ENCODE measurements at places on chromosomes 11 and 22. TPM values are rescaled to one million over a fixed set of nuclear protein-coding genes. Genes with fewer than 3 reads are reported as not detected.
A peak's percentile ranks its signal among the peaks of the same experiment; 100 is the strongest.

Gene C22orf31
- polyA plus RNA-seq, result not detected

Gene PGA5
- polyA plus RNA-seq, result not detected

Gene OR4D9
- polyA plus RNA-seq, result not detected

Gene LRRN4CL
- not detected for polyA plus RNA-seq

Gene PACS1
- 86.1 TPM for polyA plus RNA-seq

Gene OR8D4
- polyA plus RNA-seq, result not detected

Gene SCGB1D2
- not detected for polyA plus RNA-seq

Gene HPX
- not detected for polyA plus RNA-seq

Gene NUP98
- 49.0 TPM for polyA plus RNA-seq

GRCh38 chr11:1349327-1350041, 40.1 kb upstream of the TOLLIP start:
- H3K27me3 ChIP-seq, result no peaks in the 10 kb centered on the region
- no peak overlapping the region for H3K27ac ChIP-seq
- H3K36me3 ChIP-seq, result no peaks in the 10 kb centered on the region

DNA sequence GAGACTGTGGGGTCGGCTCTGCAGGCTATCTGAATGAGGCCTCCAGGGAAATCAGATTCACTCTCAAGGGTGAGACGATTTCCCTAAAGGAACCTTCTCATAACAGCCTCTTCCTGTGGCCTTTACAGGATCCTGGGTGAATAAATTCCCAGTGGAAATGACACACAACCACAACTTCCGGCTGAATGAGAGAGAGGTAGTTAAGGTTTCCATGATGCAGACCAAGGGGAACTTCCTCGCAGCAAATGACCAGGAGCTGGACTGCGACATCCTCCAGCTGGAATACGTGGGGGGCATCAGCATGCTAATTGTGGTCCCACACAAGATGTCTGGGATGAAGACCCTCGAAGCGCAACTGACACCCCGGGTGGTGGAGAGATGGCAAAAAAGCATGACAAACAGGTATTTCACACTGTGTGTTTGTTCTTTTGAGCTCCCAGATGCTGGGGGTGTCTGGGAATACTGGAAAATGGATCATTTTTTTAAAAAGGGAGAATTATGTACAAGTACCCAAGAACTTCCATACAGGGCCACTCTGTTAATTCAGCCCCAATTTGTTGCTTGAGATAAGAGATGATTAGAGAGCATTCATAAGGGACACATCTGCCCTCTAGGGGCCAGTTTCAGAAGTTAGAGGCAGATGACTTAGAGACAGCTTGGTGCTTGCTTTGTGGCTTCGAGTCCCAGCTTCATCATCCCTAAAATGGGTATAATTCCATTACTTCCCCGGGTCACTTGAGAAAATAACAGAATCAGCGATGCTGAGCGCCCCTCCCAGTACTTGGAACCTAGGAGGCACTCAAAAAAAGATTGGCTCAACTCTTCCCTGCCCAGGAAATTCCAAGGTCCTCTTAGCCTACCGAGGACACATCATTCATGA, 10.2 kb downstream of the SERPIND1 start:
- H3K4me1 ChIP-seq, result no peaks in the 10 kb centered on the region
- H3K27me3 ChIP-seq, result no peaks in the 10 kb centered on the region
- peak; percentile 26 for DNase-seq
- no peak overlapping the region for H3K27ac ChIP-seq
- H3K4me3 ChIP-seq, result no peak overlapping the region

- H3K36me3 ChIP-seq, result no peaks in the 10 kb centered on the region
- H3K4me1 ChIP-seq, result no peaks in the 10 kb centered on the region
- DNase-seq, result no peak
- no peak overlapping the region for H3K4me3 ChIP-seq
These were observed 642.7 kb upstream of the TENM4 start for GRCh38 chr11:80083531-80083951.

- H3K4me3 ChIP-seq, result no peak overlapping the region
- peaks cover 67% of the 10 kb centered on the region for H3K36me3 ChIP-seq
- no peaks in the 10 kb centered on the region for H3K4me1 ChIP-seq
- no peaks in the 10 kb centered on the region for H3K27me3 ChIP-seq
These were observed 28.9 kb downstream of the THOC5 start for GRCh38 chr22:29524442-29525191.

GRCh38 chr11:27209562-27210005, 153.4 kb downstream of the CCDC34 start:
- no peaks in the 10 kb centered on the region for H3K4me1 ChIP-seq
- H3K4me3 ChIP-seq, result no peak overlapping the region
- H3K27ac ChIP-seq, result no peak overlapping the region
- DNase-seq, result no peak
- peaks cover 3% of the 10 kb centered on the region for H3K27me3 ChIP-seq

DNA sequence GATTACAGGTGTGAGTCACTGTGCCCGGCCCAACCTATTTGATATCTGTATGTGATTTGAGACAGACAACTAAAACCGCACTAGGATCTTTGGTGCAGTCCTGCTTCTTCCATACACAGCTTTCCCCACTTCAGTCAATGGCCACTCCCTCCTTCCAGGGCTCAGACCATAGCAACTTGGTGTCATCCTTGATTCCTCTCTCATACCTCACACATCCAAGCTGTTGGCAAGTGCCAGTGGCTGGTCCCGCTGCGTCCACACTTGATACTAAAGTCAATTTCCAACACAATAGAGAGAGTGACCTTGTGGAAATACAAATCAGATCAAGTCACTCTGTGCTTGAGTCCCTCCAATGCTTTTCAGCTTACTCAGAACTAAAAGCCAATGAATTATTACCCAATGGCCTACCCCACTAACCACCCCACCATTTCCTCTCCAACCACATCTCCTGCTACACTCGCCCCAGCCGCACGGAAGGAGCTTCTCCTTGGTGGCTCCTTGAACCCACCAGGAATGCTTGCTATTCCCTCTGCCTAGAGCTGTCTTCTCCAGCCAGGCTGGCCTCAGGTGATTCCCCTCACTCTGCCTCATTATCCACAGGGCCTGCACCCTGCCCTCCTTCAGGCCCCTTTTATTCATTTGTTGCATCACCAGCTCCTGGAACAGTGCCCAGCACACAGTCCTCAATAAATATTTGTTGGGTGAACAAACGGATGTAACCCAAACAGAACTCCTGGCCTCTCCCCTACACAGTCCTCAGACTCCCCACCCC, 12.9 kb downstream of the ABTB2 start:
- H3K4me1 ChIP-seq, result no peaks in the 10 kb centered on the region
- DNase-seq, result no peak
- H3K36me3 ChIP-seq, result no peaks in the 10 kb centered on the region
- H3K27me3 ChIP-seq, result peaks cover 5% of the 10 kb centered on the region
- H3K27ac ChIP-seq, result no peak overlapping the region
- H3K4me3 ChIP-seq, result no peak overlapping the region

- peaks cover 6% of the 10 kb centered on the region for H3K4me1 ChIP-seq
- H3K36me3 ChIP-seq, result no peaks in the 10 kb centered on the region
- no peak overlapping the region for H3K4me3 ChIP-seq
- H3K27me3 ChIP-seq, result peaks cover 7% of the 10 kb centered on the region
- H3K27ac ChIP-seq, result no peak overlapping the region
These were observed 27.2 kb upstream of the TH start for GRCh38 chr11:2198621-2199365.

DNA sequence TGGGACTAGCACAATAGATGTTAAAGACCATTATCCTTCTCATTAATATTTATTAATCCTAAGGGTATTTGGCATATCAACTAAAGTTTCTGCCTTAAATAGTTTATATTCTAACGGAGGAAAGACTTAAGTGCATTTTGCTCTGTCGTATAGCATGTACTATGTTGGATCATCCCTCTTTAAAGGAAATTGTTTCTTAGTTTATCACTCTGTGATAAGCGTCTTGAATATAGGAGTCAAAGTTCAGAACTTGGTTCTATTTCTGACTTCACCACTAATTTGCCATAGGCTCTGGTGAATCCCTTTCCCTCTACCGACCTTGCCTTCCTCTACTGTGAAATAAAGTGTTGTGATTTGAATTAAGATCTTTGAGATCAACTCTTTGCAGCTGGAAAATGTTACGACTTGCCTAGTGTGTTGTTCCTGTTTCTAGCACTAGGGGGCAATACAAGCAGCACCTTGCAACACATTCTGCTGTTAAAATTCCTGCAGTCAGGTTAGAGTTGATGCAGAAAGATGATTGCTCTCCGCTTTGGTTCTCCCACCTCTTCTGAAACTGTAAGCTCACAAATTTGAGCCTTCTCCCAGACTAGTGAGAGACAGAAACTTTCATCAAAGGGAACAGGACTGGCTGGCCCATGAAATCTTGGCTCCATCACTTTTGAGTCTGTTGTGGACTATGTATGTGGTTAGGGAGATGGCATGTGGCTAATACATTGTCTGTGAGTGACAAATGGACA, 27.8 kb upstream of the ZNRF3 start:
- no peaks in the 10 kb centered on the region for H3K36me3 ChIP-seq
- peak; percentile 57 for DNase-seq
- H3K4me1 ChIP-seq, result no peaks in the 10 kb centered on the region
- no peak overlapping the region for H3K4me3 ChIP-seq
- H3K27ac ChIP-seq, result no peak overlapping the region

- no peaks in the 10 kb centered on the region for H3K4me1 ChIP-seq
- DNase-seq, result no peak
- H3K27me3 ChIP-seq, result no peaks in the 10 kb centered on the region
These were observed 17.2 kb upstream of the BSX start for GRCh38 chr11:122998727-122999366.

DNA sequence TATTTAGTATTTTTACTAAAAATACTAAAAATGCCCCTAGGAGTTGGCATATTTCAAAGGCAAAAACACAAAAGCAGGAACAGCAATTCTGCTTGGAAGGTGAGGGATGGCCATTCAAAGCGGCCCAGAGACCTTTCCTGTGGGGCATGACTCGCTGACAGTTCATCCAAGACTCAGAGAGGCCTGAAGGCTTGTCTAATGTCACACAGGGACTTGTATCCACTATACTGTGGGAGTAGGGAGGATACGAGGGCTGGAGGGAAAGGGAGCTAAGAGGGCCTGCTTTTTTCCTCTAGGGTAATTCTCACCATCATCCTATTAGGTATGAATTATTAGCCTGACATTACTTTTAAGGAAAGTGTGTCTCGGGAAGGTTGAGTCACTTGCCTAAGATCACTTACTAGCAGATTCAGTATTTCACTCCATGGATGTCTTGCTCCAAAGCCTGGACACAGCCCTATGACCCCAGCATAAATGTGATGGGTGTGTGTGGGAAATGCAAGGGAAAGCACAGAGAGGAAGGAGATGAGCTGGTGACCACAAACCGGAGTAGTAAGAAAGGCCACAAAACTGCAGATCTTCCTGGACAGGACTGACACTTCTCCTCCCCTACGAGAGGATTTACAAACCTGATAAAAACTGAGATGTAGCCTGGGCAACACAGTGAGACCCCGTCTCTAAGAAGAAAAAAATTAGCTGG, 16.7 kb upstream of the UCP3 start:
- no peak for DNase-seq
- H3K4me1 ChIP-seq, result peaks cover 14% of the 10 kb centered on the region
- H3K36me3 ChIP-seq, result no peaks in the 10 kb centered on the region
- no peaks in the 10 kb centered on the region for H3K27me3 ChIP-seq
- no peak overlapping the region for H3K4me3 ChIP-seq

DNA sequence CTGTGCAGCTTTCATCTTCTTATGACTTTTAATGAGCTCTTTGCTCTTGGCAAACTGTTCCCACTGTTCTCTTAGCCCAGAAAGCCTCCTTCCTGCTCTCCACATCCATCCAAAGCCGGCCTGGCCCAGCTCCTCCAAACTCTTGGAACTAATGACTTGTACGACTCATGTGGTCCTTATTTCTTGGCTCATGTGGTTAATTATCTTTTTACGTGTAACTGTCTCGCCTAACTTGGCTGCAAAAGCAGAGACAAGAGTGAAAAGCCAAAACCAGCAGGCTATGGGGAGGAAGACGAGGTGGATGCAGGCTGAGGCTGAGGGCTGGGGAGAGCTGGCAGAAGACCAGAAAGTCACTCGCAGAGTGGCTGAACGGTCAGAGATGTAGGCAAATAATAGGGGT, 5.5 kb downstream of the CSNK2A3 start:
- H3K4me1 ChIP-seq, result no peaks in the 10 kb centered on the region
- no peaks in the 10 kb centered on the region for H3K36me3 ChIP-seq
- H3K4me3 ChIP-seq, result no peak overlapping the region
- H3K27me3 ChIP-seq, result no peaks in the 10 kb centered on the region

- H3K36me3 ChIP-seq, result no peaks in the 10 kb centered on the region
- no peak overlapping the region for H3K4me3 ChIP-seq
- H3K27ac ChIP-seq, result no peak overlapping the region
- DNase-seq, result no peak
These were observed 66.5 kb downstream of the CCDC34 start for GRCh38 chr11:27296497-27296896.

DNA sequence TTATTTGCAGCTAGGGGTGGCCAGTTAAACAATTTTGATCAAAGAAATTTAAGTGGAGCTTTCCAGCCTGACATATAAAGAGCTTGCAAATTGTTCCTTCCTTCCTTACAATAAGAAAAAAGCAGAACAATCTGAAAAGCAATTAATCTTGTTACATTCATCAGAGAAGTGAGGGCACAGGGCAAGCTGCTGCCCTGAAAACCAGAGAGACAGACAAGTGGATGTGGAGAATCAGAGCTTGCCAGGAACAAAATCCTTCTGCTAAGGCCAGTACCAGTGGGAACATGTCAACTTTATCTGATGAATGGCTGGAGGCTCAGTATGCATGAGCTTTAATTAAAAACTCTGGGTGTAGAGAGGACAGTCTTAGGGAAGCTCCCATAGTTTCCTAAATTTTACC, 8.8 kb downstream of the CCDC179 start:
- no peak for DNase-seq
- H3K4me3 ChIP-seq, result no peak overlapping the region
- H3K36me3 ChIP-seq, result no peaks in the 10 kb centered on the region

DNA sequence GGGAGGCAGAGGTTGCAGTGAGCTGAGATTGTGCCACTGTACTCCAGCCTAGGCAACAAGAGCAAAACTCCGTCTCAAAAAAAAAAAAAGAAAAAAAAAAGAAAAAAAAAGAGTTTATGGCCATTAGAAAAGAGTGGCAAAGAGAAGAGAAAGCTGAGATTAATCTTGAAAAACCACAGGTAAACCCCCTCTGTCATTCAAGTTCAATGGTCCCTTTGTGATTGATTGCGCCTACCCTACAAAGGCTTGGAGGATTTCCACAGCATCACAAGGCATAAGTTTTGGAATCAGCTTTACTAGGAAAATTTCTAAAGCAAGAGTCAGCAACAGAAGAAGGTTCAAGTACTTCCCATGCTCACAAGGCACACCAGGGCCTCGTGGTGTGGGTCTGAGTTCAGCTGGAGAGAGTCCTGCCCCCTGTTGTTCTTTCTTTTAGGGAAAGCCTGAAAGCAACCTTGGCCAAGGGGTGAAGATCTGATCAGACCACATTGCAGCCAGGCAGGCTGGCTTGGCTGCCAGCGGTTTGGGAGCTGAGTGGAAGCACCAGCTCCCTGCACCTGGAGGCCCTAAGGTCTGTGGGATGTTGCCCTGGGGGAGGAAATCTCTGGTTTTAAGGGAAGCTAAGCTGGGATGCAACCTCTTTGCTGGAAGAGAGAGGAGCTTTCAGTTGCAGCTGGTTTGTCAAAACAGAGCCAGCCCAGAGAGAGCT, 41.8 kb downstream of the SLN start:
- H3K36me3 ChIP-seq, result no peaks in the 10 kb centered on the region
- H3K27ac ChIP-seq, result no peak overlapping the region
- DNase-seq, result no peak
- no peaks in the 10 kb centered on the region for H3K4me1 ChIP-seq

Data from CD8-positive, alpha-beta memory T cell (primary cell).